Smooth muscle cell of trachea (primary cell): ENCODE measurements at places on chromosomes 4 and X. TPM values are rescaled to one million over a fixed set of nuclear protein-coding genes. Genes with fewer than 3 reads are reported as not detected.

Gene PPA2
- total RNA-seq = 96.1 and 101 TPM in 2 replicates

Gene TMEM271
- total RNA-seq = not detected in 2 replicates

Gene FMR1NB
- not detected in 2 replicates for total RNA-seq

Gene SMC1A
- total RNA-seq = 9.1 and 16.7 TPM in 2 replicates

Gene SSX2B
- total RNA-seq = not detected in 2 replicates

Gene CT45A2
- not detected in 2 replicates for total RNA-seq

Gene ANXA10
- 1.5 and 4.2 TPM in 2 replicates for total RNA-seq

Gene MAGT1
- 135 and 230 TPM in 2 replicates for total RNA-seq

Gene TMEM35A
- 22.3 and 37.9 TPM in 2 replicates for total RNA-seq

Gene TNMD
- not detected in 2 replicates for total RNA-seq

Gene HSD17B13
- 0.15 and 0.17 TPM in 2 replicates for total RNA-seq

Gene BANK1
- 0.44 and 0.66 TPM in 2 replicates for total RNA-seq

Gene ELF4
- 9.7 and 14.1 TPM in 2 replicates for total RNA-seq

Gene TACC3
- 4.6 and 31.0 TPM in 2 replicates for total RNA-seq

Gene CLDN34
- not detected in 2 replicates for total RNA-seq

Gene LDB2
- total RNA-seq = 105 and 177 TPM in 2 replicates

Gene MAB21L2
- total RNA-seq = 0.29 and 0.66 TPM in 2 replicates

Gene HOPX
- total RNA-seq = 2.8 and 12.9 TPM in 2 replicates

Gene WNK3
- total RNA-seq = 0.15 and 0.17 TPM in 2 replicates

Gene RTL5
- 2.8 and 6.3 TPM in 2 replicates for total RNA-seq

Gene SPACA5
- not detected in 2 replicates for total RNA-seq

Gene XK
- under 0.01 TPM in 2 replicates for total RNA-seq

Gene SSX1
- total RNA-seq = not detected in 2 replicates

Gene TCEAL6
- not detected in 2 replicates for total RNA-seq

Gene COL4A6
- total RNA-seq = 0.83 and 1.5 TPM in 2 replicates

Gene TACR3
- 0.17 and 0.44 TPM in 2 replicates for total RNA-seq

Gene UGT2A3
- total RNA-seq = not detected in 2 replicates

Gene WFS1
- total RNA-seq = 21.5 and 49.1 TPM in 2 replicates

Gene MAOA
- total RNA-seq = 15.0 and 16.7 TPM in 2 replicates

Gene PCDH19
- under 0.01 TPM in 2 replicates for total RNA-seq

Gene GPRIN3
- total RNA-seq = under 0.01 TPM in 1 of 2 replicates, not detected in the other

Gene PABPC5
- total RNA-seq = 2.9 and 3.5 TPM in 2 replicates

Gene EDA2R
- 12.1 and 22.8 TPM in 2 replicates for total RNA-seq

Gene CXCL5
- 0.73 and 0.83 TPM in 2 replicates for total RNA-seq
